ENCODE measurements at places on chromosomes 6 and 20.

DNA sequence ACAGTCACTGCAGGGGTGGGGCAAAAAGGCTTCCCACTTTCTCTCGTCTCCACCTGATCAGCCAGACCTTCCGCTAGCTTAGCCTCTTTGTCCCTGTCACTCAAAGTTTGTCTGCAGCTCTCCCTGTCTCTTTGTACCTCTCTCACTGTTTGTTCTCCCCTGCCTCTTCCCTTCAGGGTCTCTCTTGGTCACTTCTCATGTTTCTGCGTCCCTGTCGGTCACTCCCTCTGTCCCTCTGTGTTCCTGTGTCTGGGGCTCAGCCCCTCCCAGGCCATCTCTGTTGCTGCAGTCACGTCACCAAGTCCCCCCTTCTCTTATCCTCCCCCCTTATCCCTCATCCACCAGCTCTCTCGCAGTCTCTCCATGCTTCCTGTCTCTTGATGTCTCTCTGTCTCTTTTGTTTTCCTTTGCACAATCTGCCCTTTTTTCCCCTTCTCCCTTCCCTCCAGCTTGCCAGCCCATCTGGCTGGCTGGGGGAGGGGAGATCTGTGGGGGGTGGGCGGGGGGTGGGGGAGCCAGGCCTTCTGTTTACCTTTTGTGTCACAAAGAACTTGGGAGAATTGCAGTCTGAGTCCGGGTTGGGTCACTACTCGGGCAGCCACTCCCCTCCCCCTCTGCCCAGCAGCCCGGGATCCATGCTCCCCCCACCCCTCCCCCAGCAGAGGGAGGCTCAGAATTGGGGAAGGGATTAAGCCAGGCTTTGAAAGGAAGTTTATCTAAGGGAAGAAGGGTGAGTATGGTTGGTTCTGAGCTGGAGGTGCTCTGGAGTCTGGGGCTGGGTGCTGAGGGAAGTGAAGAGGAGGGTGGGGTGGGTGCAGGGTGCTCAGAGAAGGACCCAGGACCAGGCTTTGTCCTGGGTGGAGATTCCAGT lies 32.3 kb downstream of the FOXP4 start:
- no peak for DNase-seq

GRCh38 chr6:79374308-79374707 lies 139.8 kb upstream of the HMGN3 start:
- no peak for DNase-seq

GRCh38 chr6:106518748-106519147 lies 110.5 kb downstream of the RTN4IP1 start:
- no peak for DNase-seq

DNA sequence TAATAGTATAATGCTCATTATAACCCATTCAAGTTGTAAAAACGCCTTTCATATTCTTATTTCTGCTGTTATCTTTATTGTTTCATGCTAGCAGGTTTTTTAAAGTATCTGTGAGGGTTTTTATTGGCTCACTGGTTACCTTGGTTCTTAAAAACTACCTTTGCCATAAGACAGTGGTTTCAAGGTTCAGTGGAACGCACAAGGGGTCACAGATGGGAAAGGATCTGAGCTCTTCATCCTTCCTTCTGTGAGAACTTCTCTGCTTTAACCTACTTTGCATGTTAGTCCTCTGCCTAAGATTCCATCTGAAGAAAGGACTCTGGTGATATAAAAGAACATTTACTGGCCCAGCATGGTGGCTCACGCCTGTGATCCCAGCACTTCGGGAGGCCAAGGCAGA lies 492.6 kb downstream of the CD83 start:
- no peak for DNase-seq

GRCh38 chr6:153108315-153108714 lies 22.8 kb downstream of the RGS17 start:
- DNase-seq = no peak

- DNase-seq = no peak
Measured at GRCh38 chr6:95186710-95187109, 390.6 kb upstream of the MANEA start.

- no peak for DNase-seq
Measured at GRCh38 chr20:35002426-35003210, 47.0 kb downstream of the MYH7B start.

DNA sequence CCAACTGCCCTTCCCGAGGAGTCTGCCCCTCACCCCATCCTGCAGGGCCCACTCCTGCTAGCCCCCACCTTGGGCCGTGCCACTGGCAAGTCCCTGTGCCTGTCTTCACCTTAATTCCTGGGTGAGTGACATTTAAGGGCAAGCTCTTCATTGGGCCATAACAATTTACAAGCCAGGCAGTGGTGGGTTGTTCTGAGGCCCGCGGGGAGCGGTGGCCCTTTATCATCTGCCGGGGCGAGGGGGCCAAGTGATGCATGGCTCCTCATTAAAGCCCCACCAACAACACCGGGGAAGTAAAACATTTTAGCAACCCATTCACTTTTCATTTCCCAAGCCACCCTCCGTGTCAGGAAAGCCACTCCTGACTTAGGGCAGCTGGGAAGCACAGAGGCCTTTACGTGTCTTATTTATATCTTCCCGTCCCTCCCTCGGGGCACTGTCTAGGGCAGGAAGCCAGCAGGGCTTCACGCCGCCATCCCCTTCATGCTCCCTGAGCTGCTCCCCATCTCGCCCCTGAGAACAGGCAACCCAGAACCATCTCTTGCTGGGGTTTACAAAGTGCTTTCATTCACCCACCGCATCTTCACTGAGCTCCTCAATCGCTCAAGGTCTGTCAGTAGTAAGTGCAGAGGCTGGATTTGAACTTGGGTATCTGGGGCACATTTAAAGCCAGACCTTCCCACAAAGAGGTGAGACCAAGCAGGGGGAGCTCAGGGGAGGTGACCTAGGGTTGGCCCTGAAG lies 55.5 kb upstream of the CCDC167 start:
- DNase-seq = no peak

- DNase-seq = no peak
Measured at GRCh38 chr20:56503916-56504315, 20.6 kb upstream of the FAM209A start.

DNA sequence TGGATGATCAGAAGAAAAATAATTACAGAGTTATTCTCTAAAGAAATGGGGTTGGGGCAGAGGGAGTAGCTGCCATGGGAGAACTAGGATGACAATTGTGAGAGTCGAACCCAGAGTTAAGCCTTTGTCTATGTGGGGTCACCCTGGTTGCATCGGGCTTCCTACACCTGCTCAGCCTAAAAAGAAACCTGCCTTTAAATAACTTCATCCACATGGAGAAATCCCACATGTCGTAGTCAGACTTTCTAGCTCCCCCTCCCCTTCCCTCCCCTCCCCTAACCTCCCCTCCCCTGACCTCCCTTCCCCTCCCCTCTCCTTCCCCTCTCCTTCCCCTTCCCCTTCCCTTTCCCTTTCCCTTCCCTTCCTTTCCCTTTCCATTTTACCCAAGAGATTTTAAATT lies 14.7 kb downstream of the VIP start:
- DNase-seq = no peak

- no peak for DNase-seq
Measured at GRCh38 chr6:134678436-134678889, 271.4 kb downstream of the ALDH8A1 start.

- no peak for DNase-seq
Measured at GRCh38 chr20:1323256-1323655, 5.7 kb downstream of the SDCBP2 start.

GRCh38 chr6:44292661-44293365 lies 20.3 kb downstream of the AARS2 start:
- DNase-seq = no peak

DNA sequence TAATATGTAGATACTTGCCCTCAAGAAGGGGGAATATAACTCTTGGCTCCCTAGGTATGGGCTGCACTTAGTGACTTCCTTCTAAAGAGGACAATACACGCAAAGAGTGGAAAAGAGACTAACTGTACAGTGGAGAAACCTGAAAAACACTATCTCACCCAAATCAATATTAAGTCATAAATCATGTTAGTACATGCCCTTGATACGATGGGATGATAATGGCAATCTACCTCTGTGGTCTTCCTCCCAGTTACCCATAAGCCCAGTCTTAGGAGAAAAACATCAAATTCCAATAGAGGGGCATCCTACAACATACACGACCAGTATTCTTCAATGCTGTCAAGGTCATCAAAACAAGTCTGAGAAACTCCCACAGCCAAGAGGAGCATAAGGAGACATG lies 1.3 kb downstream of the TRIM26 start:
- DNase-seq = no peak

GRCh38 chr6:88761237-88762031 lies 202.0 kb downstream of the RNGTT start:
- peak; percentile 11 for DNase-seq

DNA sequence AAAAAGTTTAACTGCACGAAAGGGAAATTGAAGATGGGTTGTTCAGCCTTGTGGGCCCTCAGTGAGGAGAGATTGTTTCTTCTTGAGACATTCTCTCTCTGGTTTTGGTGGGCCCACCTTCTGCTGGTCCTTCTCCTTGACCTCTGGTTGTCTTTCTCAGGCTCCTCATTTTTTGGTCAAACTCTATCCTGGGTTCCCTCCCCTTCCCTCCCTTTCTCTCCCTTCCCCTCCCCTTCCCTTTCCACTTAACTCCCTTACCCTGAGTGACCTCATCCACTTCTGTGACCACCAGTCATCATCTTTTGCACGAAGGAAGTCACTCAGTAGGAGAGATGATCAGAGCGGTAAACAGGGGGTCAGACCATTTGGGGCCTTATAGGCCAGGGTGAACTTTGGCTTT lies 71.5 kb upstream of the RALY start:
- no peak for DNase-seq

GRCh38 chr6:166408936-166409755 lies 26.4 kb upstream of the MPC1 start:
- no peak for DNase-seq

DNA sequence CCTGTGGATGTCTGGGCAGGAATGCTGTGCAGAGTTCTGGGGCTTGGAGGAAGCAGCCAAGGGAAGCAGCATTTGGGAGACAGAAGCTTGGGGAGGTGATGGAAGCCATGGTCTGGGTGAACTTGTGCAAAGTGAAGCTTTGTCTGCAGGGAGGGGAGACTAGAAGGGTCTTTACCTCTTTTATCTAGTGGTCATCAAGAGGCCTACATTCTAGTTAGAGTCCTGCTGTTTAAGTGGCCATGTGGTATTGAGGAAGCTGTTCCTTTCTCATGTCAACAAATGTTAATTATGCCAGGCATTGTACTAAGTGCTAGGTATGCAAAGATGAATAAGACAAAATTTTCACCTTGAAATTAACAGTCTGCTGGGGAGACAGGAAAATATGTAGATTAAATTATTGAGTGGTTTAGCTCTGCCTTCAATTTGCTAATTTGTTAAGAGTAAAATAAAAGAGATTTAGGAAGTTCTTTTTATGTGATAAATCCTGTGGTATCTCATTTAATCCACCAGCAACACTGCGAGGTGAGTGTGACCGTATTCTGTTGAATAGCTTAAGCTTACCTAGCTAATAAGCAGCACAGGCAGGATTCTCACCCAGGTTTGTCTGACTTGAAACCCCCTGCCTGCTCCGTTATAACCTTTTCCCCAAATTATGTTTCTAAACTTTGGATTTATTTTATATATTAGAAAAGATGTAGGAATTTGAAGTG lies 43.1 kb downstream of the ARID1B start:
- DNase-seq = no peak

- DNase-seq = no peak
Measured at GRCh38 chr20:278607-279571, 11.7 kb downstream of the C20orf96 start.

DNA sequence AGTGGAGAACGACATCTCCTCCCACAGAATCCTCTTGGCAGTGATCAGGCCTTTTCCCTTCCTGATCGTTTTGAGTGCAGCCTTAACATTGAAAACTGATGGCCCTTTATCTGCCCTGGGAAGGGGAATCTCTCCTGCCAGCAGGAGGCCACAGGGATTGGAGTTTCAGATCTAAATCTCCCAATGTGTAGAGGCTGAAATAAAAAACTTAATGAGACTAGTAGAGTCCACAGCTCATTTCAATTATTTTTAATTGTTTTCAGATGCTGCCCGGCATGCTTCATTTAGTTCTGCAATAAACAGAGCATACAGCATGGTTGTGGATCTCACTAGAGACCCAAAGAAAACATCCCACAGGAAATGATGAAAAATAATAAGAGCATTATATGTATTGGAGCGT lies 662.2 kb upstream of the HS3ST5 start:
- no peak for DNase-seq
